ENCODE measurements at places on chromosomes 11 and 22. TPM values are rescaled to one million over a fixed set of nuclear protein-coding genes. Genes with fewer than 3 reads are reported as not detected.

GRCh38 chr11:132539590-132540368, 992.5 kb downstream of the OPCML start:
- no peaks in the 10 kb centered on the region for H3K4me1 ChIP-seq
- H3K27me3 ChIP-seq = no peaks in the 10 kb centered on the region
- DNase-seq = no peak
- no peak overlapping the region for H3K4me3 ChIP-seq
- no peaks in the 10 kb centered on the region for H3K36me3 ChIP-seq

GRCh38 chr22:48853627-48854240, 973.9 kb downstream of the BRD1 start:
- H3K27ac ChIP-seq = no peak overlapping the region
- H3K4me1 ChIP-seq = no peaks in the 10 kb centered on the region
- H3K4me3 ChIP-seq = no peak overlapping the region
- DNase-seq = no peak
- H3K36me3 ChIP-seq = no peaks in the 10 kb centered on the region
- H3K27me3 ChIP-seq = no peaks in the 10 kb centered on the region

- no peak for DNase-seq
- no peaks in the 10 kb centered on the region for H3K36me3 ChIP-seq
- no peak overlapping the region for H3K4me3 ChIP-seq
- no peaks in the 10 kb centered on the region for H3K27me3 ChIP-seq
- H3K27ac ChIP-seq = no peak overlapping the region
These were observed 11.3 kb downstream of the LGALS12 start for GRCh38 chr11:63517156-63517555.

GRCh38 chr11:70915158-70915985, 337.0 kb downstream of the SHANK2 start:
- H3K27ac ChIP-seq = no peak overlapping the region
- no peaks in the 10 kb centered on the region for H3K27me3 ChIP-seq
- no peak overlapping the region for H3K4me3 ChIP-seq
- DNase-seq = no peak
- H3K4me1 ChIP-seq = no peaks in the 10 kb centered on the region

DNA sequence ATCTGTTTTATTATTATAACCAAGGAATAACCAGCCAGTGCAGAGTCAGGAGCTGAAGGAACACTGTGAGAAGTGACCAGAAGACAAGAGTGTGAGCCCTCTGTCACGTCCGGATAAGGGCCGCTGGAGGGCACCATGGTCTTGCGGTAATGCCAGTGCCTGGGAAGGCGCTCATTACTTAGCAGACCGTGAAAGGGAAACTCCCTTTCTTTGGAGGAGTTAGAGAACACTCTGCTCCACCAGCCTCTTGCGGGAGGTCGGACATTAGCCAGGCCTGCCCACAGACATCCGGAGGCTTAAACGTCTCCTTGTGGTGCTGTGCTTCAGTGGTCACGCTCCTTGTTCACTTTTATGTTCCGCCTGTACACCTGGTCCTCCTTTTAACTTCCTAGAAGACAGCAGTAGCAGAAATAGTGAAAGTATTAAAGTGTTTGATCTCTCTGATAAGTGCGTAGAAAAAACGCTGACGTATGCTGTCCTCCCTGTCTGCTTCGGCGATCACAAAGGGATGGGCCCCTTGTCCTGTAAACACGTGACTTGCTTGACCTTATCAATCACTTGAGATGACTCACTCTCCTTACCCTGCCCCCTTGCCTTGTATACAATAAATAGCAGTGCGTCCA, 120.6 kb upstream of the LMO1 start:
- H3K4me1 ChIP-seq = peaks cover 47% of the 10 kb centered on the region
- H3K36me3 ChIP-seq = no peaks in the 10 kb centered on the region
- peak overlapping the region; percentile 73 for H3K27ac ChIP-seq
- no peaks in the 10 kb centered on the region for H3K27me3 ChIP-seq
- peak; percentile 96 for DNase-seq

GRCh38 chr11:117505285-117505970, 177.8 kb downstream of the CEP164 start:
- no peak for DNase-seq
- no peak overlapping the region for H3K4me3 ChIP-seq
- H3K27me3 ChIP-seq = no peaks in the 10 kb centered on the region
- H3K36me3 ChIP-seq = no peaks in the 10 kb centered on the region
- no peak overlapping the region for H3K27ac ChIP-seq
- no peaks in the 10 kb centered on the region for H3K4me1 ChIP-seq

GRCh38 chr11:27111896-27112295, 71.3 kb downstream of the BBOX1 start:
- H3K4me3 ChIP-seq = no peak overlapping the region
- H3K4me1 ChIP-seq = no peaks in the 10 kb centered on the region
- H3K36me3 ChIP-seq = no peaks in the 10 kb centered on the region
- no peaks in the 10 kb centered on the region for H3K27me3 ChIP-seq
- no peak for DNase-seq

DNA sequence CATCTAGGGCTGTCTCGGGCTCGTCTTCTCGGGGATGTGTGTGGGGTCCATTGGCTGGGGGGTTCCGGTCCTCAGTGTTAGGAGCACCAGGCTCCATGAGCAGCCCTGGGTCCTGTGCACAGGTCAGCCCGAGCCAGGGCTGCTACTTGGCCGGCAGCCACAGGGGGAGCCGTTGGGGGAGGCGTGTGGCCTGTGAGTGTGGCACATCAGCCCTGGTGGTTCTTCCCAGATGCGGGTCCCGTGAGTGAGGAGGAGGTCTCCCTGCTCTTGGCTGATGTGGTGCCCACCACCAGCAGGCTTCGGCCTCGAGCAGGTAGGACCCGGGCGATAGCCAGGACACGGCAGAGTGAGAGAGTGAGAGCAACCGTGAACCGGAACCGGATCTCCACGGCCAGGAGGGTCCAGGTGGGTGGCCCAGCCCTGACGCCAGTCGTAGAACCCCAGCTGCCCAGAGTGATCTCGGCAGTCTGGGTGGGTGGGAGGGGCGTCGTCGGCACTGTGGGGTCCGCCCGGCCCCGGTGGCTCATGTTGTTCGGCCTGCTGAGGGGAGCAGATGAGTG, 18.5 kb downstream of the IRF7 start:
- no peak overlapping the region for H3K27ac ChIP-seq
- no peak overlapping the region for H3K4me3 ChIP-seq
- H3K4me1 ChIP-seq = no peaks in the 10 kb centered on the region
- peaks cover 70% of the 10 kb centered on the region for H3K36me3 ChIP-seq

DNA sequence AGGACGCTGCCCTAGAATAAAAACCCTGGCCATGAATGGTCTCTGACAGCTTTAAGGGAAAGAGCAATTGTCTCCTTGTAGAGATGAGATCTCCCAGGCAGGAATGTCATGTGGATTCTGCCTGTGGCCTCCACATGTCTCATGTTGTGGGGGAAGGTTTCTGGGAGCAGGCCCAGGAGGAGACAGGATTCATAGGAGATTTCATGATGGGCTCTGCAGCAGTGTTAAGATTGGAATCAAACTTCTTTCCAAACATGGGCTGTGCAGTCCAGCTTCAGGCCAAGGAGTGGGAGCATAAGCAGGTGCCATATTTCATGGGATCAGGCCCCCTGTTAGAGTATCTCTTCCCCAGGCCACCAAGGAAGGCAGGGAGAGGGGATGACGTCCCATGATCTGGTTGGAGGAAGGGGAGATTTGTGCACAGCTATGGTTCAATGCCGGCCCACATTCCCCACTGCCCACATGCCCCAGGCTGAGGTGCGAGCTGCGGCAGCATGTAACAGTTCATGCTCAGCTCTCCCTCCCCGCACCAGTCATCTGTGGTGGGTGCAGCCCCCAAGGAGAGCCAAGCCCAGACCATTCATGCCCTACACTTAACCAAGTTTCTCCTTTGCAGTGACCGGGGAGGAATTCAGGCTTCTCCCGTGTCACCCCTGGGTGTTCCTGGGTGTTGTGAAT, 42.5 kb downstream of the LMO1 start:
- H3K27ac ChIP-seq = no peak overlapping the region
- H3K36me3 ChIP-seq = no peaks in the 10 kb centered on the region
- no peak overlapping the region for H3K4me3 ChIP-seq
- H3K4me1 ChIP-seq = peaks cover 5% of the 10 kb centered on the region
- DNase-seq = no peak

DNA sequence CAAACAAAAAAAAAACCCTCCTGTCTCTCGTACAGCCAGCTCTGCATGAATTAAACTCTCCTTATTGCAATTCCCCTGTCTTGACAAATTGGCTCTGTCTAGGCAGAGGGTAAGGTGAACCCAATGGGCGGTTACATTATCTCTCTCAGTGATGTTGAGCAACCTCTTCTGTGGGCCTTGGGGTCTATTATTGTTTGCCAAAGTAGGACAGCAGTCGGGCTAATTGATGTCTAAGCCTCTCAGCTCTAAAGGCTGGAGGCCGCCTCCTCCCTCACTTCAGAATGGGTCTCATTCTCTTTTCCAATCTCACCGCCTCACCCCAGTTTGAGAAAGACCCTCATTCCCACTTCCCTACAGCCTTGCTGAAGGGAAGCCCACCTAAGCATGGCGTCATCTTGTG, 1.3 kb upstream of the SLC25A45 start:
- H3K27ac ChIP-seq = peak overlapping the region; percentile 82
- no peaks in the 10 kb centered on the region for H3K27me3 ChIP-seq
- peaks cover 69% of the 10 kb centered on the region for H3K4me1 ChIP-seq
- H3K4me3 ChIP-seq = no peak overlapping the region
- H3K36me3 ChIP-seq = no peaks in the 10 kb centered on the region
- DNase-seq = no peak

DNA sequence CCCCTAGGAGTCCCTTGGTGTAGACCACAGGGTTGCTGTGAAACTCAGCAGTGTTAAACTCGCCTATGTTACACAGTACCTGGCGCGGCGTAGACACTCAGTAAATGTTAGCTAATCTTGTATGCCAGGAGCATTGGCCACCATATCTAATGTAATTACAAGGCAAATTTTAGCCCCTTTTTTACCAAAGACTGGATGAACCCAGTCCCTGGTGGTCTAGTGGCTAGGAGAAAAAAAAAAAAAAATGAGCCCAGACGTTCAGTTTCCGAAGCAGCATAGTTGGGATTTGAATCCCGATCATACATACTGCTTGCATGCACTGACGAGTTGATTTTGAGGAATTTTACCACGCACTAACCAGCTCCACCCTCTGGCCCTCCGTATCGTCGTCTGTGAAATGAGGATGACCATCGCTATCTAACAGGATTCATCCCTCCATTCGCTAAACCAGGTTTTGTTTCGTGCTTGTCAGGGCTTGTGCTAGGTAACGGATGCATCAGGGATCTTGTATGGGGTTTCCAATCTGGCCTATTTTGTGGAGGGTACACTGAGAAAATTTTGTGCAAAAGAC, 688 bp downstream of the PTS start:
- peak; percentile 10 for DNase-seq
- peak overlapping the region; percentile 98 for H3K4me3 ChIP-seq
- H3K36me3 ChIP-seq = no peaks in the 10 kb centered on the region
- no peaks in the 10 kb centered on the region for H3K27me3 ChIP-seq
- H3K27ac ChIP-seq = peak overlapping the region; percentile 99
- peaks cover 12% of the 10 kb centered on the region for H3K4me1 ChIP-seq

DNA sequence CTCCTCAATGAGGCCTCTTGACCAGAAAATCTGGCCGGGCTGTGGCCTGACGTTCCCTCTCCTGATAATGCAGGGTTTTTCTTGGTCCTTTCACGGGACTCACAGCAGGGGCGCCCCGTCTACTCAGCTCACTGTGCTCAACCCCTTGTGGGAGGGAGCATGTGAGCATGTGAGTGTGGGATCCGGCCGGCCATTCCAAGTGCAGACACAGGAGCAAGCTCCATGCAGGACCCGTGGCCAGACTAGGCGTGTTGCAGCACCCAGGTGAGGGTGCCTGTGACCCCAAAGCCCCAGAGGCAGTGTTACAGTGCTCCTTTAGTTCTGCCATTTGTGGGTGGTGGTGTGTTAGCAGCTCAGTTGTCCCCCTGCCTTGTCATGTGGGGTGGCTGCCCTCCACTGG, 18.0 kb downstream of the DHCR7 start:
- H3K27me3 ChIP-seq = no peaks in the 10 kb centered on the region
- no peak overlapping the region for H3K4me3 ChIP-seq
- no peak for DNase-seq
- no peaks in the 10 kb centered on the region for H3K36me3 ChIP-seq
- no peak overlapping the region for H3K27ac ChIP-seq
- peaks cover 11% of the 10 kb centered on the region for H3K4me1 ChIP-seq

GRCh38 chr22:29716814-29717545, 2.8 kb upstream of the CABP7 start:
- DNase-seq = peak; percentile 77
- no peaks in the 10 kb centered on the region for H3K36me3 ChIP-seq
- no peak overlapping the region for H3K4me3 ChIP-seq
- H3K27me3 ChIP-seq = peaks cover 4% of the 10 kb centered on the region

- no peak for DNase-seq
- no peaks in the 10 kb centered on the region for H3K27me3 ChIP-seq
- H3K27ac ChIP-seq = no peak overlapping the region
- no peak overlapping the region for H3K4me3 ChIP-seq
- no peaks in the 10 kb centered on the region for H3K4me1 ChIP-seq
These were observed 357.7 kb upstream of the ARHGAP42 start for GRCh38 chr11:100329352-100329751.

DNA sequence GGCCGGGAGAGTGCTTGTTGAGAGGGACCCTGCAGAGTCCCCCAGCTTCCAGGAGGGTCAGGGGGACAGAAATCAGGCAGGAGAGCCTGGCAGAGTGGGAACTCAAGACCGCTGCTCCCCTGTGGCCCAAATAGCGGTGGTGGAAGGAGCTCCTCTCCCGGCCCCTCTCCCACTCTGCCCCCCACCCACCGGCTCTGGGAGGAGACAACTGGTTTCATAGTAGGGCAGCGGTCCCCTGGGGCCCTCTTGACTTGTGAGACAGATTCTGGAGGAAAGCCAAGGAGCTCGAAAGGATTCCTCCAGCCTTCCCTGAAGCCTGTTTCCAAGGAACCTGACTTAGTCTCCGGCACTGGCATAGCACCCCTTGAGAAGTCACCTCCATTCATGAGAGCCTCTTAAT, 10.1 kb downstream of the PKNOX2 start:
- no peak overlapping the region for H3K27ac ChIP-seq
- peaks cover 25% of the 10 kb centered on the region for H3K4me1 ChIP-seq
- H3K4me3 ChIP-seq = no peak overlapping the region
- DNase-seq = no peak

- DNase-seq = no peak
- H3K36me3 ChIP-seq = no peaks in the 10 kb centered on the region
- no peak overlapping the region for H3K27ac ChIP-seq
These were observed 58.4 kb upstream of the NUP50 start for GRCh38 chr22:45105281-45105702.

DNA sequence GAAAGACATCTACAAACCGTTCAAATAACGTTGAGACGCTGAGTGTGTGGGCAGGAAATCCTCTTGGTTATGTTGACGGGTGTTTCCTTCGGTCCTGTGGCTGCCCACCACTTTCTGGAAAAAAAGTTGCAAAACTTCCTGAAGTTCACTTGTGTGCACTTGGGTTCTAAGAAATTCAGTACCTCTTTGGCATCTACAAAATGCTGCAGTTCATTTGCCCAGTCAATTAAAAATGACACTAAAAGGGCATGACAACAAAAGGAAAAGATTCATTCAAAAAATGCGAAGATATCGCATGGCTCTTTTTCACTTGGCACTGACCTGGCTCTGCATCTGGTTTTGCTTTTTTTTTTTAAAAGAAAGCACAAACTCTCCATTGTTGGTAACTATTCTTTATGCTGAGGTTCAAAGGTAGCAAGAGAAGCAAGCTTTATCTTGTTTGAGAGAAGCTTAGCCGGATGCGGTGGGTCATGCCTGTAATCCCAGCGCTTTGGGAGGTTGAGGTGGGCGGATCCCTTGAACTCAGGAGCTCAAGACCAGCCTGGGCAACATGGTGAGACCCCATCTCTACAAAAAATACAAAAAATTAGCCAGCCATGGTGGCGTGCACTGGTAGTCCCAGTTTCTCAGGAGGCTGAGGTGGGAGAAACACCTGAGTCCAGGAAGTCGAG, 10.6 kb upstream of the XBP1 start:
- no peaks in the 10 kb centered on the region for H3K27me3 ChIP-seq
- no peak for DNase-seq
- peaks cover 47% of the 10 kb centered on the region for H3K4me1 ChIP-seq
- H3K4me3 ChIP-seq = no peak overlapping the region

Gene GNAZ
- total RNA-seq = 4.4 TPM

Gene OR11H1
- total RNA-seq = not detected

Gene PKDREJ
- 0.11 TPM for total RNA-seq

Gene ABTB2
- total RNA-seq = 2.0 TPM

Measured in thyroid gland (tissue), 4 donors.